ENCODE measurements at places on chromosomes 4 and X.
A peak's percentile ranks its signal among the peaks of the same experiment; 100 is the strongest.

DNA sequence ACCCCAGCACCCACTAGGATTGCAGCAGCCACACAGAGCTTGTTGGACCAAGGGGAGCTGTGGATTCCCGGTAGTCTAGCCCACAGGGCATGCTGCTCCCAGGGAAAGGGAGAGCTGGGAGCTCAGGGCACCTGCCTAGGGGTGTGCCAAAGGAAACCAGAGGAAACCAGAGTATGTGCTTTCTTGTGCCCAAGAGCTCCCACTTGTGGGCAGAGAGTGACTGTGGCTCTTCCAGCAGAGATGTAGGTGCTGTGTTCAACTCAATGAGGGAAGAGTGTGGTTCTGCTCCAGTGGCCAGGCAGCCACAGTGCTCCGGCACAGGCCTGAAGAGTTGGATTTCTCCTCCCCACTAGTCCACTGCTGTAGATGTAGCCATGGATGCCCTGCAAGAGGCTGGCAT is 1050.0 kb upstream of the INTU start:
- no peak overlapping the region for H3K4me3 ChIP-seq
- H3K27ac ChIP-seq, result no peak overlapping the region
- H3K4me1 ChIP-seq, result no peaks in the 10 kb centered on the region
- DNase-seq, result no peak
- H3K27me3 ChIP-seq, result no peaks in the 10 kb centered on the region

- DNase-seq, result no peak
- H3K27ac ChIP-seq, result no peak overlapping the region
- no peaks in the 10 kb centered on the region for H3K27me3 ChIP-seq
Observed at GRCh38 chr4:169899295-169899694, 126.9 kb downstream of the MFAP3L start.

DNA sequence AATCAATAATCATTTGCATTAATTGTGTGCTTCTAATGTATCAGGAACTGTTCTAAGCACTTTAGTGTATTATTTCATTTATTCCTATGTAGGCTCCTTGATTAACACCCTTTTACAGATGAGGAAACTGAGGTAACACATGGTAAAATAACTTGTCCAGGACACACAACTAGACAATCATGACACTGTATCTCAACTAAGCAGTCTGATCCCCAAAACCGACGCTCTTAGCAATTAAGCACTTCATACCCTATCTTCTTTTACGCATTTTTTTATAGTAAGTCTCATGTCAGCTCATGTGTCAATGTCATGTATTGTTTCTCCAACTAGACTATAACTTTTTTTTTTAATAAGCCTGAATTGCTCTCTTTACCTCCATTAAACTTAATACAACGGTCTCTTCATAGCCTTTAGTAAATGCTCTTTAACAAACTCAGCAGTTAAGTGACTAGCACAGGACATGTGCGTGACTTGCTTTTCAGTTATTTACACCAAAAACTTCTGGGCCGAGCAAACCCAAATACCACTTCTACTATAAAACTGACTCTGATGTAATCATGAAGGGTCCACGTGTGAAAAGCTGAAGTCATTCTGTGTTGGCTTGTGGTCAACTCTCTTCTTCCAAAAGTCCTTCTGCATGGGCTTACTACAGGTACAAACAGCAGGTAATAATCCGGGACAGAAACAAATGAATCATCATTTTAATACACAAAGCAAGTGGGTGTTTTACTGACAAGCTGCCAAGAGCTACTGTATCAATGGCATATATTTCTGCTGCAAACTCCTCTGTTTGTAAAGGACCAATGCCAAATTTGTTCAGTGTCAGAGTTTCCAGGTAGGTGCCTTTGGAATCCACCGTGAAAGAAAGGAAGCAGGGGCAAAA is 7.9 kb upstream of the AMBN start:
- DNase-seq, result no peak
- no peaks in the 10 kb centered on the region for H3K4me1 ChIP-seq
- no peaks in the 10 kb centered on the region for H3K27me3 ChIP-seq
- no peak overlapping the region for H3K4me3 ChIP-seq
- no peak overlapping the region for H3K27ac ChIP-seq

- H3K4me1 ChIP-seq, result no peaks in the 10 kb centered on the region
- H3K27me3 ChIP-seq, result no peaks in the 10 kb centered on the region
- H3K4me3 ChIP-seq, result no peak overlapping the region
Observed at GRCh38 chr4:26261405-26261804, 59.4 kb upstream of the RBPJ start.

DNA sequence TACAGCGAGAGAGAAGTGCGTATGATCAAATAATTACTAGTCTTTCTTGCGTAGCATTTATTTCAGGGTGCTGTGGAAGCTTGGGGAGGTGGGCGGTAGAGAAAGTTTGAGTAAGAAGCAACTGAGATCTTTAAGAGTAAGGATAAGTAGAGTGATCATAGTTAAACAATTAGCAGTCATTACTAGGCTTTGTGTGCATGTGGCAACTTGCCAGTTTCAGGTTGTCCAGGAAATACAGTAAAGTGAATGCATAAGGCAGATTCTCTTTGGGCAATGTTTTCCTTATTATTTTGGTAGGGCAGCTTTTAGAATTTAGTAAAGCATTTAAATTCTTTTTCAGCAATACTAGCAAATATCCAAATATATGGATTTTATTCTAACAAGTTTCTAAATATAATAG is 57.0 kb downstream of the HPGDS start:
- H3K4me1 ChIP-seq, result no peaks in the 10 kb centered on the region
- H3K4me3 ChIP-seq, result no peak overlapping the region
- H3K27me3 ChIP-seq, result no peaks in the 10 kb centered on the region
- DNase-seq, result no peak

DNA sequence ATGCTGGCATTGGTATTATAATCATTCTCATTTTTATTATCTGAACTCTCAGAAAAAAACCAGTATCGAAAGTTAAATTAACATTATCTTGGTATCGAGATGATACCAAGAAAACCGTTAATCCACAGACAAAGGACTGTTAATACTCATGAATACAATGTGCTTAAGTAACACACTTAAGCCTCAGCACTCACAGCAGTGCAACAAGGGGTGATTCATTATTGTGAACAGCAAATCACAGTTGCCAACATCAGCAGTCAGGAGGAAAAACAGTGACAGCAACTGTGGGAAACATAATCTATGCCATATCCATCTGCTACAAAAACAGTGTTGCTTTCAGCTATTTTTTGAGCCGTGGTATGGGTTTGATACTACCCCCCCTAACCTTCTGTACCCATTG is 210.9 kb upstream of the ATOH1 start:
- DNase-seq, result no peak
- no peak overlapping the region for H3K27ac ChIP-seq
- no peaks in the 10 kb centered on the region for H3K4me1 ChIP-seq

GRCh38 chrX:108541286-108541685 is 101.6 kb downstream of the COL4A5 start:
- H3K27me3 ChIP-seq, result no peaks in the 10 kb centered on the region
- H3K36me3 ChIP-seq, result no peaks in the 10 kb centered on the region
- no peak overlapping the region for H3K27ac ChIP-seq
- DNase-seq, result no peak
- H3K4me1 ChIP-seq, result no peaks in the 10 kb centered on the region

DNA sequence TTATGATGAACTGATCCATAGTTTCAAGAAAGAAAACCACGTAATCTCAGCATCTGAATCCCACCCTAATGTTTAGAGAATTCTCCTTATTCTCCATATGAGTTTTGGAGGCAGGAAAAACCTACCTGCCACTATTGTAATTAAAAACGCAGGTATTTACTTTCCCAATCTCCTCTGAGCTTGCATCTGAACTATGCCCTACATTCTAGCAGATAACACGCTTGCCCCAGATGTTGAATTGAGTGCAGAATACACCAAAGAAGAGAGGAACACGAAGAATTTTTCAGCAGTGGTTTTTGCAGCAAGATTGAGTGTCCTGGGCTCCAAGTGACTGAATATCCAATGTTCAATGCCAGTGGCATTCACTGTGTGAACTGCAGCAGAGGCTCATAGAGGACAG is 182.4 kb downstream of the COX18 start:
- H3K27ac ChIP-seq, result no peak overlapping the region
- H3K4me1 ChIP-seq, result no peaks in the 10 kb centered on the region
- no peak overlapping the region for H3K4me3 ChIP-seq
- no peaks in the 10 kb centered on the region for H3K27me3 ChIP-seq
- DNase-seq, result no peak
- H3K36me3 ChIP-seq, result no peaks in the 10 kb centered on the region

DNA sequence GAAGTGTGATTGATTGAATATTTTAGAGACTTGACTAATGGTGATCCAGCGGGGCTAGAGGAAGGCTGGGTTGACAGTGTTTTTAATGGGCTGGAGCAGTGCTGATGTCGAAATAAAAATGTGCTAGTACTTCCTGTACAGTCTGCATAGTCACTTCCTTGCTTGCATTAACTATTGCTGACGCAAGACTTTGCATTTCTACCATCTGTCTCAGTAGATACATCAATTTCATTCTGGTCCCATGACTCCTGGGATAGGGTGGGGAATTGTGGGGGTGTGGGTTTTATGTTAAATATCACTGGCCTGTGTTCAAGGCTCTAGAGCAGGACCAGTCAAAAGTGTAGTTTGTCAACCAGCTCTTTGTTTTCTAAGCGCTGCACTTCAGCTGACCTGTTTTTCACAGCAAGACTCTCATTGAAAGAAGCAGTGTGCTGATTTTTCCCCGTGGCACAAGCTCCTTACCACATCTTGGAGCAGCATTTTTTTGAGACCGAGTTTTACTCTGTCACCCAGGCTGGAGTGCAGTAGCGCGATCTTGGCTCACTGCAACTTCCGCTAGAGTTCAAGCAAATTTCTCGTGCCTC is 35.2 kb upstream of the PHEX start:
- H3K27ac ChIP-seq, result no peak overlapping the region
- H3K36me3 ChIP-seq, result no peaks in the 10 kb centered on the region
- H3K4me1 ChIP-seq, result no peaks in the 10 kb centered on the region

- no peaks in the 10 kb centered on the region for H3K36me3 ChIP-seq
- no peak overlapping the region for H3K4me3 ChIP-seq
- H3K4me1 ChIP-seq, result no peaks in the 10 kb centered on the region
- DNase-seq, result no peak
- H3K27ac ChIP-seq, result no peak overlapping the region
- H3K27me3 ChIP-seq, result no peaks in the 10 kb centered on the region
Observed at GRCh38 chr4:177404342-177404741, 37.9 kb downstream of the AGA start.

- no peak overlapping the region for H3K27ac ChIP-seq
- no peaks in the 10 kb centered on the region for H3K36me3 ChIP-seq
- peaks cover 4% of the 10 kb centered on the region for H3K27me3 ChIP-seq
- no peaks in the 10 kb centered on the region for H3K4me1 ChIP-seq
- no peak overlapping the region for H3K4me3 ChIP-seq
Observed at GRCh38 chr4:73844345-73844744, 7.9 kb downstream of the CXCL6 start.

DNA sequence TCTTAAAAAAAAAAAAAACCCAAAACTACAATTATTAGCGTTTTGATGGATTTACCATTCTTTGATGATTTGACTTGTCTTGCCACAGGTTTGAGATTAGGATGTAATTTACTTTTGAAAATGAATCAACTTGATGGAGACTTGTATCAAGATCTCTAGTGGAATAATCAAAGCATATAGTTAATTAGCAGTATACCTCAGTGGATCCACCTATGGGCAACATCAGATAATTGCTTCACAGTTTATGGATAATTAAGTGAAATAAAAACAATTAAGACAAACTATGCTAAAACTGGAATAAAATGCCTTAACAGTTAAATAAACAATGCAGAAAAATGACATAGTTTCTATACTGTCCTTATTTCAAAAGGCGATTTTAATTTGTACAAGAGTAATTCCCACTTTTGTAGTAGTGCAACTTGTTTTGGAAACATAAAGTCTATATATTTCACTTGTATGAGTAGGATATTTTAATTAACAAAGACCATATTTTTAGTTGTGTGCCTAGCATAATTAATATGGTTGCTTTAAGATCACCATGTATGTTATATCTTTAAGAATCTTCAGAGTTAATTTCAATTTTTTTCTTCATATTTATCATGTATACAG is 4.2 kb downstream of the CPEB2 start:
- peak overlapping the region; percentile 100 for H3K27ac ChIP-seq
- H3K4me1 ChIP-seq, result no peaks in the 10 kb centered on the region
- peaks cover 24% of the 10 kb centered on the region for H3K36me3 ChIP-seq
- no peaks in the 10 kb centered on the region for H3K27me3 ChIP-seq

DNA sequence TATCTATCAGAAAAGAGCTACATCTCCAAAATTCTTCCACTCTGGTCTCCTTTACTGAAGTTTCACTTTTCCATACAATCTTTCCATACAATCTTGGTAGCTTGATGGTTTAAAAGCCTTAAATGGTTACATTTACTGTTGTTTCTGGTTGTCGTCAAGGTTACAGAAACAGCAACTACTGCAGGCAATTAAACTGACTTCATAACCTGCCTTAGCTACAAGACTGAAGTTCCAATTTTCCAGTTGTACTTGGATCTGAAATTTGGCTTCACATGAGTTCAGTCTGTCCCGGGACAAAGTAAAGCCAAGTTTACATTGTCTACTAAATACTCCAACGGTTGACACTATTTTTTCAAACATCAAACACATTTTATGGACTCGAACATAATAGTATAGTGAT is 326.4 kb downstream of the ANKRD50 start:
- no peaks in the 10 kb centered on the region for H3K27me3 ChIP-seq
- no peaks in the 10 kb centered on the region for H3K36me3 ChIP-seq
- no peak overlapping the region for H3K4me3 ChIP-seq
- H3K4me1 ChIP-seq, result no peaks in the 10 kb centered on the region

DNA sequence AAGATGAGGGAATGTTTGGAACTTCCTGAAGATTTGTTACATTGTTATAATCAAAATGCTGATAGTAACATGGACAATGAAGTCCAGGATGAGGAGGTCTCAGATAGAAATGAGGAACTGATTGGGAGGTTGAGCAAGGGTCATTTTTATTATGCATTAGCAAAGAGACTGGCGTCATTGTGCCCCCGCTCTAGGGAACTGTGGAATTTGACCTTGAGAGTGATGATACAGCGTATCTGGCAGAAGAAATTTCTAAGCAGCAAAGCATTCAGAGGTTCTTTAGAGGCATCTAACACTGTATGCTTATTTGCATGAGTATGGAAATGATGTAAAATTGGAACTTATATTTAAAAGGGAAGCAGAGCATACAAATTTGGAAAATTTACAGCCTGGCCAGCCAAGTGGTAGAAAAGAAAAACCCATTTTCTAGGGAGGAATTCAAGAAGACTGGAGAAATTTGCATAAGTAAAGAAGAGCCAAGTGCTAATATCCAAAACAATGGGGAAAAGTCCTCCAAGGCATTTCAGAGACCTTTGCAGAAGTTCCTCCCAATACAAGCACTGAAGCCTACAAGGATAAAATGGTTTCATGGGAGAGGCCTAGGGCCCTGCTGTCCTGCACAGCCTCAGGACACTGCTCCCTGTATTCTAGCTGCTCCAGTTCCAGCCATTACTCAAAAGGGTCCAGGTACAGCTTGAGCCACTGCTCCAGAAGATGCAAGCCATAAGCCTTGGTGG is 483.0 kb upstream of the NDST4 start:
- H3K27me3 ChIP-seq, result no peaks in the 10 kb centered on the region
- DNase-seq, result no peak
- H3K4me1 ChIP-seq, result no peaks in the 10 kb centered on the region
- no peak overlapping the region for H3K27ac ChIP-seq
- no peak overlapping the region for H3K4me3 ChIP-seq

DNA sequence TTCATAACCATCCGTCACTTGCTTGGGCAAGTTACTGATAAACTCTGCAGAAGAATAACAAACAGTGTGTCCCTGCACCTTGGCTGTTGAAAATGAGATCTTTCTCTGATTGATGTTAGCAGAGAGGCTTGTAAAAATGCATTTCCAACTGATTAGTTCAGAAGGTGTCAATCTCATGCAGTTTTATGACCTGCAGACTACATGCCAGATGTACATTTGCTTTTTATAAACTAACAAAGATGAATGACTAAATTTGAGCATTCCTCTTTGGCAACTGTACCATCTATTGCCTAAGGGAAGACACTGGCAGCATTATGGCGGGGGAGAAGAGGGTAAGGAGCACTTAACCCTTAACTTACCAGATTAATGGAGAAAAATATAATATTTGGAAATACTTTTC is 192.8 kb downstream of the DCTD start:
- H3K27me3 ChIP-seq, result no peaks in the 10 kb centered on the region
- no peak overlapping the region for H3K4me3 ChIP-seq
- no peaks in the 10 kb centered on the region for H3K36me3 ChIP-seq

Data from heart right ventricle (tissue), 16 donors.